ENCODE measurements at places on chromosomes 1 and 21. TPM values are rescaled to one million over a fixed set of nuclear protein-coding genes. Genes with fewer than 3 reads are reported as not detected.

DNA sequence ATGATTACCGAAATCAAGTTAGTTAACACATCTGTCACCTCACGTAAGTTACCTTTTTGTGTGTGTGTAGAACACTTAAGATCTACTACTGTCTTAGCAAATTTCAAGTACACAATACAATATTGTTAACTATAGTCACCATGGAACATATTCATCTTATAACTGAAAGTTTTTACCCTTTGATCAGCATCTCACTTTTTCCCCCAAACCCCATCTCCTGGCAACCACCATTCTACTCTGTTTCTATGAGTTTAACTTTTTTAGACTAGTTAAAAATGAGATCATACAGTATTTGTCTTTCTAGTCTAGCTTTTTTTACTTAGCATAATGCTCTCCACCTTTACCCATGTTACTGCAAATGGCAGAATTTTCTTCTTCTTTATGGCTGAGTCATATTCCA is 124.7 kb downstream of the RABGAP1L start:
- no peak for DNase-seq

GRCh38 chr1:60059468-60059867 is 14.1 kb downstream of the C1orf87 start:
- DNase-seq = no peak

GRCh38 chr1:68051475-68051874 is 1.0 kb upstream of the DIRAS3 start:
- peak; percentile 68 for DNase-seq

DNA sequence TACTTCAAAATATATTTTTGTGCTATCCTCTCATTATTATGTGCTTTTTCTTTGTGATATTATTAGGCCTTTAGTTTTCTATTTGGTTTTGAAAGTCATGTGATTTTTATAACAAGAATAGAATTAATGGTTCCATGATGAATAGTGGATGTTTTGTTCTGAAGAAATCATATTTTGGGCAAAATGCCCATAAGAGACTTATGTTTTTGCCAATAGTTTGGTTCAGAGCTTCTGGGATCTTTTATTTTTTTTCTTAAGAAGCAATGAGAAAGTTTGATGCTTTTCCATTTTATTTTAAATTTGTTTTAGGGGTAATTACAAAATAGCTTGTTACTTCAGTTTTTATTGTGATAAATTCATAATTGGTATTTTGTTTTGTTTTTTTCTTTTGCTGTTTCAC is 49.8 kb downstream of the LYPLAL1 start:
- no peak for DNase-seq

DNA sequence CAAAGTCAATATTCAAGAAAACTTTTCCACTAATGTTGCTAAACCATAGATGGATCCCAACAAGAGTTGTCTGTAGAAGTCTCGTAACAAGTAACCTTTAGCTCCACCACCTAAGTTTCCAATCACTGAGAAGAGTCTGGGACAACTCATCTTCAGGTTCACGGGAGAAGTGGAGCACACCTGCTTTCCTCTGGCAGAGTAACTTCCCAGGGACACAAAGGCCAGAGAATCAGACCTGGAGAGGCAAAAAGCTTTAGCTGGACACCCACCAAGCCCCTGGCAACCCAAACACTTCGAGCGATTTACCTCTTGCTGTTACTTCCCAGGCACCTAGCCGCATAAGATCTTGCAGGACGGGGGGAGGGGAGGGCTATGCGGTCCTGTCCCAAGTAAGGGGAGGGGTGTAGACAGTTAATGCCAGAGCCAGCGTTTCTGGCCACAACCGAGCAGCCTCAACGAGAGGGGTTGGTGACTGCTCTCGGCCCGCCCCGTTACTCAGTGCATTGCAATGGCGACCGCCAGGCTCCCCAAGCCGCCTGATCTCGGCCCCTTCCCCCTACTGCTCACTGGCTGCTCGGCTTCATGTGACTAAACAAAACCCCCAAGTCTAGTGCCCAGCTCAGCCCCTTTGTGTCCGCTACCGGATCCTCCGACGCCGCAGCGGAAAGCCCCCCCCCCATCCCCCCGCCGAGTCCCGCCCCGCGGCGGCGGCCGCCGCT is 709 bp downstream of the ZNF644 start:
- DNase-seq = peak; percentile 75

DNA sequence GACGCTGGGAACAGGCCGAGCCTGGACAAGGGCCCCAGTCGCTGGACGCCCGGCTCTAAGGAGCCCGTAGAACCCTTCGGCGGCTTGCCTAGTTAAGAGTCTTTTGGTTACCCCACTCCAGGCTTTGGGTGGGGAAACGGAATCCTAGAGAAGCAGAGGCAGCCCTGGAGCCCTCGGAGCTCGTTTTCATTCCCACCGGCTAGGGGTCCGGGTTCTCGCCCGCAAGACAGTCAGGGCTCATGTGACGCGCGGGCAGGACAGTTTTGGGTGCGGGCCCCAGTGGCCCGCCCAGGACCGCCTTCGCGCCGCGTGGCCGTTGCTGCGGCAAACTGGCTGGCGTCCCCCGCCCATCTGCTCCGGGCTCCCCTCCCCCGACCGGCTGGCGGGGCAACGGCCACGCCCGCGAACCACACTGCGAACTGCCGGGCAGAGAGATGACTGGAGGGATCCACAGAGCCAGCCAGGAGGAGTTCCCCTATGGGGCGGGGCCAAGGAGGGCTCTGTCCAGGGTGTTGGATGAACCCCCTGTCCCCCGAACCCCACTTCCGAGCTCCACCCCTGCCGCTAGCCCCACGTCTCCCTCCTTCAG is 829 bp upstream of the HES2 start:
- DNase-seq = no peak

- DNase-seq = no peak
Observed at GRCh38 chr1:29633771-29634170, 397.4 kb downstream of the PTPRU start.

- DNase-seq = no peak
Observed at GRCh38 chr1:201349092-201349491, 28.4 kb downstream of the TNNT2 start.

GRCh38 chr1:86741947-86742572 is 37.7 kb downstream of the SH3GLB1 start:
- DNase-seq = no peak

- DNase-seq = peak; percentile 54
Observed at GRCh38 chr1:234326497-234327366, 46.5 kb upstream of the COA6 start.

Gene SLAMF1
- total RNA-seq = 0.25 TPM

Gene CHD5
- total RNA-seq = 0.08 TPM

Gene FNDC5
- total RNA-seq = 5.4 TPM
